Activated naive CD8-positive, alpha-beta T cell treated with anti-CD3 and anti-CD28 coated beads for 36 hours (primary cell): ENCODE measurements at places on chromosomes 2 and 18.

GRCh38 chr2:157172866-157173578 is 84.5 kb upstream of the GALNT5 start:
- DNase-seq = no peak

- no peak for DNase-seq
These were observed 55.2 kb downstream of the CCDC88A start for GRCh38 chr2:55364189-55365055.

DNA sequence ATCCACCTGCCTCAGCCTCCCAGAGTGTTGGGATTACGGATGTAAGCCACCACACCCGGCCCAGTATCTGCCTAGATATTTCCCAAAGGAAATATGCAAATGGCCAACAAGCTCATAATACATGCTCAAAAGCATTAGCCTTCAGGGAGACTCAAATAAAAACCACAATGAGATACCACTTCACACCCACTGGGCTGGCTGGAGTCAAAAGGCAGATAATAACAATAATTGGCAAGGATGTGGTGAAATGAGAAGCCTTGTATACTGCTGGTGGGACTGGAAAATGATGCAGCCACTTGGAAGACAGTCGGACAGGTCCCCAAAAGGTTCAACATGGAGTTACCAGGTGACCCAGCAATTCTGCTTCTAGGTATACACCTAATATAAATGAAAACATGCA is 20.5 kb upstream of the ZNF516 start:
- no peak for DNase-seq

DNA sequence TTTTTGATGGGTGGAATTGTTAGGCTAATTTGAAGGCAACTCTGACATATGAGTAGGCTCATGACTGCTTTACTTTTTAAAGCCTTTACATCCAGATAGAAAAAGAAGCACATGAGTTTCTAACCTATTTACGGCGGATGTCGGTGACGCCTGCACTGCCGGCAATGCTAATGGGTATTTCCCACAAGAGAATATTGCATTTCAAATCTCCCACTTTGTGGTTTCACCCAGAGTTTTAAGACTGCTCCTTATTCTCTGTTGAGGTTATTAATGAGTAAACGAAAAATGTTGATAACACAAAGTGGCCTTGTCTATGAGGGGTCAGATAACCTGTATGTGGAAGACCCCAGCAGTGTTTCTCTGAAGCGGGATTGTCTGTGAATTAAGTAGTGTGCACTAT is 14.0 kb downstream of the CCDC85A start:
- no peak for DNase-seq

DNA sequence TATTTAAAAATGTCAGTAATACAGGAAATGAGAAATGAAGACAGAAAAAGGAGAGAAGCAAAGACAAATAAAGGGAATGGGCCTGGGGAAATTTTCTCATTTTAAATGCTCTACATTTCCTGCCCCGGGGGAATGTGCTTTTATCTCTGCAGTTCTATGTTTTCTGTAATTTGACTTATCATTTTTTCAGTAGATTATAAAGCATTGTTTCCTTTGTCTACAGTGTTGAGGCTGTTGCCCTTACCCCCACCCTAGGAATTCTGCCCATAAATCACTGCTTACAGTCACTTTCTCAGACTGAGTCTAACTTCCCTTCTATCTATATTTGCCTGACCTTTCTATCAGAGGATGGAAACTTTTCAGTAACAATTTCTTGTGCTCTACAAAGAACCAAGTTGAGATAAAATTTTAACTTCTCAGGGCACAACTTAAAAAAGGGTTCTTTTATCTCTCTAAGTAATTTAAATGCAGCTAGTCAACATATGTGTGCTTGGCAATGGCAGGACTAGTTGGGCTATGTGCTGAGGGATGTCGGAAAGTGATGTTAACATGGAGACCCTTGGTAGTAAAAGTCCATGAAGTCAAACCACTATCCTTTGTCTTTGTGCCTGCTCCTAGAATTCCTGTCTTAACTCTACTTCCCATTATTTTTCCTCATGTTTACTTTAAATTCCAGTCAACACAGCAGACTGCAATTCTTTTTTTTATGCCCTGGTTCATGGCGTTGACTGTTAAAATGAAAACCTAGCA is 146.5 kb upstream of the MMADHC start:
- DNase-seq = no peak

GRCh38 chr2:67694445-67694844 is 297.3 kb downstream of the ETAA1 start:
- no peak for DNase-seq

DNA sequence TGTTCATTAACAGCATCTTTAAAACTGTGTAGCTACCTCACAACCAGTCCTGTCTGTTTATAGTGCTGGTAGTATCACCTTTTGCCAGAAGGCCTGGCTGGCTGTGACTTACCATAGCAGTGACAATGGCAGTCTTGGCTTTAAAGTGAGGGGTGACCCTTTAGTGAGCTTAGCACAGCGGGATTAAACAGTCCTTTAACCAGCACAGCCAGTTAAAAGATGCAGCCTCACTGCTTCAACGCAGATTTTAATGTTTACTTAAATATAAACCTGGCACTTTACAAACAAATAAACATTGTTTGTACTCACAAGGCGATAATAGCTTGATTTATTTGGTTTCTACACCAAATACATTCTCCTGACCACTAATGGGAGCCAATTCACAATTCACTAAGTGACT is 7.0 kb downstream of the RRM2 start:
- no peak for DNase-seq

DNA sequence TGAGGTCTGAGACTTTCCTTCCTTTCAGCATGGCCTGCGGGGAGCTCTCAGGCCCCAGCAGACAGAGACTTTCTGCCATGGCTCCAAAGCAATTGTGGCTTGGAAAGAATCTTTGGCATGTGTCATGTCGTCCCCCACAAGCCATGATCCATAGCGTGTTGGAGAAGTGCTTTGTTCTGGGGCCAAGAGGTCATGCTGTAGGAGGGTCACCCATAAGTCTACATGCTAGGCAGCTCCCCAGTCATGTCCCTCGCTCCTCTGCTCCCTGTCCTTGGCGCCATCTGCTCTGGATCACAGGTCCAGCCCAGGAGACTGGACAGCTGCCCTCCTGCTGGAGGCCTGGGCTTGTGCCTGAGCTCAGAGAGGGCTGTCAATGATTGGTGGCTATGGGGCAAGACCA is 78.8 kb upstream of the LCLAT1 start:
- no peak for DNase-seq

- no peak for DNase-seq
These were observed 283.5 kb upstream of the TANK start for GRCh38 chr2:160876765-160877164.

DNA sequence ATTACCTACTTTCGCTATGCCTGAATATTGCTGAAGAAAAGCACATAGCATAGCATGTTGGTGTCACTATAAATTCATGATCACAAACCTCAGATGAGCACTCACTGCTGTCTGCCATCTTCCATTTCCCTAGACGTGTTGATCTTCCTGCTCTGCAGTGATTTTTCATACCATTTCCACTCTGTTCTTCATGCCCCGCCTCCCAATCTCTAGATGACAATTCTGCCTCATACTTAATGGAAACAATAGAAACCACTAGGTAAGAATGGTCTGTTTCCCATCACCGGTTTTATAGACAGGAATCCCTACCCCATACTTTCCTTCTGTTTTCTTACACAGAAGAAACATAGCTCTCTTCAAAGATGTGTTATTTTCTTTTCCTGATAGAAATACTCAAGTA is 63.8 kb downstream of the PIK3C3 start:
- no peak for DNase-seq

GRCh38 chr2:14650066-14650465 is 17.5 kb downstream of the LRATD1 start:
- no peak for DNase-seq

DNA sequence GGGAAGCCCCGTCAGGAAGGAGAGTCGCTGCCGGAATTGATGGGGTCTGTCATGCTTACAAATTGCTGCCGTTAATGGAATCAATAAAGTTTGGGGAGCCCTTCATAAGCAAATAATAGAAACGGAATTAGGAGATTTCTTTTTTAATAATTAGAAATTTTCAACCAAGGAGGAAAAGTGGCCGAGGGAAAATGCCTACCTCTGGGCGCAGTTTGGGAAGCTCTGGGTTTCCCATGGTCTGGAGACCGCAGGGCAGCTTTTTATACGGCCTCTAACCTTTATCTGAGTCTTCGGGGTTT is 1.3 kb downstream of the EVX2 start:
- no peak for DNase-seq

DNA sequence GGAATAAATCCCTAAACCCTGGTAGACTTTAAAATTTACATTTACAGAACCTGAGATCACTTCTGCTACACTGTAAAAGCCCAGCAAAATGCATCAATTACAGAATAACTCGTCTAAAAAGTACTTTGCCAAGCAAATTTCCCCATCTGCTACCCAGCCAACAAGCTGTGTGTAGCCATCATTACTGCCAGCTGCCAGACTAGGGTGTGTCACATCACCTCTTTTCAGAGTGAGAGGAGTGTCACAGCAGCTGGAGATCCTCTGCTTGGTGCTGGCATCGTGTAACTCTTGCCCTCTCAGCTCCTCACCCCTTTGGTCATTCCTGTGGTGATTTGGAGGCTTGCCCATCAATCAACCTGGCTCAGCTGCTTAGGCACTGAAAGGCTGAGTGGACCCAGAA is 340.4 kb upstream of the MMADHC start:
- no peak for DNase-seq

GRCh38 chr2:134527381-134527780 is 191.4 kb downstream of the TMEM163 start:
- no peak for DNase-seq

GRCh38 chr18:57951999-57952774 is 91.8 kb upstream of the NEDD4L start:
- no peak for DNase-seq

DNA sequence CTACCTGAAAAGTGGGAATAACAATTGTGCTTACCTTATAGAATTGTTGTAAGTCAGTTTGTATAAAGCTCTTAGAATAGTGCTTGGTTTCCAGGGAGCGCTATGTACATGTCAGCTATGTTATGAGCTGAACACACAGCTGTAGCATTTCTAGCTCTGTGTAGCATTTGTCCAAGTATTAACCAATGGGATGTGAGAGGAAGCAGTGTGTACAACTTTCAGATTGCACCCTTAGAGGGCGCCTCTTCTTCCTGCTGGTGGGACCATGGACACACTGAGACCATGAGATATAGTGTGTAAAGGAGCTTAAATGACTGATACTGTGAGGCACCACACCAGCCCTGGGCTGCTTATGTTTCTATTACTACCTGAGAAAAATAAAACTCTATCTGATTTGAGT is 380.2 kb downstream of the LNPK start:
- DNase-seq = no peak

GRCh38 chr2:195898505-195899191 is 170.0 kb downstream of the DNAH7 start:
- DNase-seq = no peak

DNA sequence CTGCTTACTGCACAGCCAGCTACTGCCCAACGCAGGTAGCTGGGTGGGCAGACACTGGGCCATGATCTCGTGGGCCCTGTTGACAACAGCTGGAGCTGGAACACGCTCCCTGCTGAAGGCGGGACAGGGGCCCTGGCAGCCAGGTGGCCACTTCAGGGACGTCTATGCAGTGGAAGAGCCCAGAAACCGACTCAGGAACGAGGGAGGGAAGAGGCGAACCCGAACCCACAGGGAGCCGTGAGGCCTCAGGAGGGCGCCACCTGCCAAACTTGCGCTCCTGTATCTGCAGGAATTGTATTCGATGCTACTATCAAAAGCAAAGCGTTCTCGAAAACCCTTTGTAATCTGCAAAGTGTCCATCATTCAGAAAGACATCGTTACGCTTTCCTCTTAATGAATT is 198.4 kb downstream of the EIPR1 start:
- no peak for DNase-seq

DNA sequence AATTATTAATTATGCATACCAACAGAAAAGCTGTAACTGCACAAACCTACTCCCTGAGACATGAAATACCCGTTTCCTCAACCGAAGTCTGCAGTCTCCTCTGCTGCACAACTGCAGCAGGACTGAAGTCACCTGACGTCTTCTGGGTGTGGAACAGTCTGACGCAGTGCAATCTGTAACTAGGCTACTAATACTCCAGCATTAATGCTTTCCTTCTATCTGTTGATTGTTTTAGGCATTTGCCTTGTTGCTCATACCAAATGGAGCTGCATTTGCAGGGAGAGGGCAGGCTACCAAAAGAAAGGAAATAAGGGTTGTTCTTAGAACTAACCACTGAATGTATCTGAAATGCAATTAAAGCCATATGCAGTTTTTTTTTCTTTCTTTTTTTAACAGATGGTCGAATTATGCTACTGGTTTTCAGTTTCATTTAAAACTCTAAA is 40.1 kb downstream of the RTN4 start:
- peak; percentile 29 for DNase-seq
